Chondrocyte (in vitro differentiated cells): ENCODE measurements at places on chromosomes 7 and 10. TPM values are rescaled to one million over a fixed set of nuclear protein-coding genes. Genes with fewer than 3 reads are reported as not detected.

Gene TLL2
- total RNA-seq = 1.2 to 1.9 TPM (median 1.5 TPM) in 3 replicates

Gene DYDC2
- total RNA-seq = not detected in 3 replicates

- no peak for DNase-seq
These were observed 63.7 kb upstream of the AOAH start for GRCh38 chr7:36787933-36788378.

Gene CPA2
- total RNA-seq = not detected in 3 replicates

DNA sequence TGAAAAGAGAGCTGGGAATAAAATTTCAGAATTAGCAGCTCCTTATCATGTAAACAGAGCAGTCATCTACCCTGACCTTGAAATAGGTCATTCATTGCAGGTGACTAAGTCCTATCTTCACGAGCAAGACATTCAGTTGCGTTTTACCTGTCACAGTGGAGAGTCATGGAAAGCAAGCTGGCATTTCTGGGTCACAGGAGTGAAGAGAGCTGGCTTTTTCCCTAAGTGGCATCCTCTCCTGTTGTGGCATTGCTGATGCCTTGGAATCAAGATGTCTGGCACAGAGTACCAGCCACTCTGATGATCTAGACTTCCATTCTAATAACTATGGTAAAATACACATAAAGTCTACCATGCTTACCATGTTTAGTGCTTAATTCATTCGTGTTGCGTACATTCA lies 70.8 kb downstream of the SCRN1 start:
- no peak for DNase-seq

GRCh38 chr10:80471715-80472233 lies 17.7 kb downstream of the TSPAN14 start:
- no peak for DNase-seq

DNA sequence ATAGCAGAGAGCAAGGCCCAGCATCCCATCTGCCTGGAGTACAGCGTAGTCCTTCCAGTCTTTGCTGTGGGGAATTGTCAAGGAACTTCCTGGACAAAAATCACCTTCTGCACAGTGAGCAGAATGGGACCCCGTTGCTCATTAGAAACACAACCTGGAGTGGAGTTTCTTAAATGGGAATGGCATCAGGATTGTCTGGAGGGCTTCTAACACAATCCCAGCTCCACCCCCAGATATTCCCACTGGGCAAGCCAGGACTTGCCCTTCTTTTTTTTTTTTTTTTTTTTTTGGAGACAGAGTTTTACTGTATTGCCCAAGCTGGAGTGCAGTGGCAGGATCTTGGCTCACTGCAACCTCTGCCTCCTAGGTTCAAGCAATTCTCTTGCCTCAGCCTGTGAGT lies 356.4 kb downstream of the GALNT17 start:
- DNase-seq = no peak

Gene NEBL
- 1.8 to 2.4 TPM (median 2.0 TPM) in 3 replicates for total RNA-seq

GRCh38 chr10:111390813-111391563 lies 314.2 kb downstream of the ADRA2A start:
- no peak for DNase-seq

Gene MYO1G
- 0.05 to 0.36 TPM in 2 of 3 replicates, not detected in the other for total RNA-seq

DNA sequence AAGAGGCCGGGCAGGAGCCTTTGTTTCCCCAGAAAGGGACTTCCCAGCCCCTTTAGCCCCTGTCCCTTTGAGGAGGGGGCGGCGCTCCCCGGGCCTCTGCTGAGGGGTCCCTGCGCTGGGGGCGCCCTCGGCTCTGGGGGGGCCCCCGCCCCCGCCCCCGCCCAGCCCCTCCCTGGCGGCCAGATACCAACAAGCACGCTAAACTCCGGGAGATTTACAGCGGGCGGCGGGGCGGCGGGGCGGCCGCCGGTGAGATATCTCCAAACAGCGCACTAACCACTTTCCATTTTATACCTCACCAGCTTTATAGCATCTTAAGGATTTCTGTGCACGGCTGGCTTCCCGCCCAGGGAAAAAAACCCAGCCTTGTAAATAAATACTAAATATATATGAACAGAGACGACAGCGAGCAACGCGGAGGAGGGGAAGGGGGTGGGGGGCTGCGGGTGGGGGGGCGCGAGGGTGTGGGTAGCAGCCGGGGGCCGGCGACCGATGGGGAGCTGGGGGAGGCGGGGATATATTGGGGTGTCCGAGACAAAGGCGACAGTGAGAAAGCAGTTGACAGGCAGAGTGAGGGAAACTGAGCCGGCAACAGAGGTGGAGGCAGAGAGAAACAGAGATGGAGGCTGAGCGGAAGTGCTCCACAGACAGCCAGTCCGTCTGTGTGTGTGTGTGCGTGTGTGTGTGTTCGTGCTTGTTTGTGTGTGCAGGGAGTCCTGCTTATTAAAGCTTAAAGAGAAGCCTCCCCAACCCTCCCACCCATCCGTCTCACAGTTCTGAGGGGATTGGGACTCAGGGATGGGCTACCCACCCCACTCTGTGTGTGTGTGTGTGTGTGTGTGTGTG lies 85.8 kb downstream of the HIF1AN start:
- no peak for DNase-seq

Gene SKIDA1
- 1.9 to 3.7 TPM (median 2.0 TPM) in 3 replicates for total RNA-seq

DNA sequence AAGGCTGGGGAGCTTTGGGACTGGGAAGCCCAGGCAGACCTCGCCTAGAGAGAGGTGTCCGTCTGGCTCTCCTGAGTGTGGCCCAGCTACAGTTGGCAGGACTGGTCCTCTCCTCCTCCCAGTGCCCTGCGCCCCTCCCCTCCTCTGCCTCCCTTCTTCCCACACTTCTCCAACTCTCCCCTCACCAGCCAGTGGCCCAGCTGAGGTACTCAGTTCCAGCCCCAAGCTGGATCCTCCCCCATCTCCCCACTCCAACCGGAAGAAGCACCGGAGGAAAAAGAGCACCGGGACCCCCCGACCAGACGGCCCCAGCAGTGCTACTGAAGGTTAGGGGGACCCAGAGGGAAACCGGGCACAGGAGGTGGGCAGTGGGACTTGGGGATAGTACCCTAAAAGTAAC lies 27.7 kb downstream of the GBX1 start:
- peak; percentile 67 for DNase-seq

GRCh38 chr7:48643431-48644013 lies 280.8 kb upstream of the CDC14C start:
- no peak for DNase-seq

Gene SCRN1
- total RNA-seq = 111 to 129 TPM (median 129 TPM) in 3 replicates

GRCh38 chr7:66331883-66332282 lies 126.7 kb downstream of the TPST1 start:
- DNase-seq = no peak

- peak; percentile 13 for DNase-seq
These were observed 3.4 kb downstream of the KCNIP2 start for GRCh38 chr10:101840102-101840684.

- no peak for DNase-seq
These were observed 8.0 kb downstream of the CALHM3 start for GRCh38 chr10:103470761-103471653.

Gene ASB15
- total RNA-seq = not detected in 3 replicates

DNA sequence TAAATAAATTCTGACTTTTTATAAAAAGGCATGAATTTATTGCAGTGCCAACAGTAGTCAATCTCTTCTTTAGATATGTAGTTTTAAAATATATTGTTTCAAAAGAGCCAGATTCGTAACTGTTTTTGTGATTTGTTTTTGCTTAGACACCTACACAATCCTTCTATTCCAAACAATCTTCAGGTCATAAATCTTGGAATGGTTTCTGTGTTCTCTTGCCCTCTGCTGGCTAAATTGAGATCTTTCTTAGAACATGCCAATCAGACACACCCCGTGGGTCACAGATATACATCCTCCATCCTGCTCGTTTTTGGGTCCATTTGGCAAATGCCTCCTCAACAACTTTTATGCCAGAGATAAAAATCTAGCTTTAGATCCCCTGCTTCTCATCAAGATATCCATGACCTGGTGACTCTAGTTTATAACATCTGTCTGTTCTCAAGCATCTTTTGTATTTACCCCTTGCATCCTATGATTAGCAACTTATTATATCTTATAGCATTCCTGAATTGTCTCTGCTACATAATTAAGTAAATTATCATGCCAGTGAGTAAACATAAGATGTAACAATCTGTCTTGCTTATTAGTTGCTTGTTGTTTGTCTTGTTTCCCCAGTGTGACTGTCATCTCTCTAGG lies 35.3 kb upstream of the IFRD1 start:
- no peak for DNase-seq

GRCh38 chr10:113041324-113041723 lies 91.3 kb downstream of the TCF7L2 start:
- no peak for DNase-seq

GRCh38 chr7:100875356-100875751 lies 451 bp downstream of the SRRT start:
- DNase-seq = no peak
